Neural progenitor cell (in vitro differentiated cells): ENCODE measurements at places on chromosomes 5 and 9.

- H3K4me1 ChIP-seq: peaks cover 6% of the 10 kb centered on the region
- H3K36me3 ChIP-seq: no peaks in the 10 kb centered on the region
- H3K27me3 ChIP-seq: no peaks in the 10 kb centered on the region
- H3K27ac ChIP-seq: no peak overlapping the region
Measured at GRCh38 chr5:175690025-175690424, 32.2 kb downstream of the HRH2 start.

GRCh38 chr5:137312011-137312410, 187.1 kb downstream of the SPOCK1 start:
- no peaks in the 10 kb centered on the region for H3K27me3 ChIP-seq
- no peak overlapping the region for H3K4me3 ChIP-seq
- no peak for DNase-seq
- no peaks in the 10 kb centered on the region for H3K36me3 ChIP-seq
- H3K27ac ChIP-seq: no peak overlapping the region

DNA sequence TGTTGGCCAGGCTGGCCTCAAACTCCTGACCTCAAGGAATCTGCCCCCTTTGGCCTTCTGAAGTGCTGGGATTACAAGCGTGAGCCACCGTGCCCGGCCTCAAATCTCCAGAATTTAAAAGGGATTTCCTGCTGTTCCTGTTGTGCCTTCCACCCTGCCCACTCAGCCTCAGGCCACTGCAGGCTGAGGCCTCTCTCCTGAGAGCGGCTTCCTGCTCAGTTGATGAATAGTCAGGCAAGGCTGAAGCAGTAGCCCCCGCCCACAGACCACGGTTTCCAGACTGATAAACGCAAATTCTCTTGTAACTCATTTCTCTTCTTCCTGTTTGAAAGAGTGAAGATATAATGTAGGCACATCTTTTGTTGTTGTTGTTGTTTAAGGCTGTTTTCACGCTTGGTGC, 127.0 kb upstream of the PLCXD3 start:
- H3K4me1 ChIP-seq: no peaks in the 10 kb centered on the region
- DNase-seq: peak; percentile 11
- H3K27ac ChIP-seq: no peak overlapping the region
- H3K4me3 ChIP-seq: no peak overlapping the region
- H3K36me3 ChIP-seq: no peaks in the 10 kb centered on the region

GRCh38 chr5:73564675-73565074, 764 bp downstream of the ANKRA2 start:
- no peak overlapping the region for H3K27ac ChIP-seq
- H3K4me3 ChIP-seq: peak overlapping the region; percentile 92
- no peaks in the 10 kb centered on the region for H3K27me3 ChIP-seq
- peaks cover 18% of the 10 kb centered on the region for H3K4me1 ChIP-seq
- DNase-seq: no peak

DNA sequence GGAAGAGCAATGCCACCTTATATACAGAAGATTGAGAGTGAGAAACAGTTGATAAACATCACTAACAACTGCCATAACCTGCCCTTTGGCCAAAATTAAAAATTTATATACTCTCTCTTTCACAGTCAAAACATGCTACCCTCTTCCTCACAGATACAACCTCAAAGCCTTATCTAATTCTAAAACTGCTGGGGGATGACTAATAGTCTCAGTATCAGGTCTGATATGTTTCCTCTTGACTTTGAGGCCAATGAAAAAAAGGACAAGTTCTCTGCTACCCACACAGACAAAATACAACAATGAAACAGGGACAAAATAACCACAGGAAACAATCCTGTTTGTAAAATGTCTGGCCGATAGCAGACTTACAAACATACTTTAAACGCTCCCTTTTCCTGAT, 485.6 kb upstream of the NUDT12 start:
- DNase-seq: no peak
- peaks cover 3% of the 10 kb centered on the region for H3K4me1 ChIP-seq
- no peaks in the 10 kb centered on the region for H3K27me3 ChIP-seq
- H3K36me3 ChIP-seq: no peaks in the 10 kb centered on the region
- H3K27ac ChIP-seq: no peak overlapping the region

DNA sequence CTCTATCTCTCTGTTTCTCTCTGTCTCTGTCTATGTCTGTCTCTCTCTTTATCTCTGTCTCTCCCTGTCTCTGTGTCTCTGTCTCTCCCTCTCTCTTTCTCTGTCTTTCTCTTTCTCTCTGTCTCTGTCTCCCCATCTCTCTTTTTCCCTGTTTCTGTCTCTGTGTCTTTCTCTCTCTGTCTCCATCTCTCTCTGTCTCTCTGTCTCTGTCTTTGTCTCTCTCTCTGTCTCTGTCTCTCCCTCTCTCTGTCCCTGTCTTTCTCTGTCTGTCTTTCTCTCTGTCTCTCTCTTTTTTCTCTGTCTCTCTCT, 2.1 kb upstream of the SLC6A19 start:
- H3K27me3 ChIP-seq: no peaks in the 10 kb centered on the region
- H3K27ac ChIP-seq: no peak overlapping the region
- no peak overlapping the region for H3K4me3 ChIP-seq
- no peaks in the 10 kb centered on the region for H3K36me3 ChIP-seq

DNA sequence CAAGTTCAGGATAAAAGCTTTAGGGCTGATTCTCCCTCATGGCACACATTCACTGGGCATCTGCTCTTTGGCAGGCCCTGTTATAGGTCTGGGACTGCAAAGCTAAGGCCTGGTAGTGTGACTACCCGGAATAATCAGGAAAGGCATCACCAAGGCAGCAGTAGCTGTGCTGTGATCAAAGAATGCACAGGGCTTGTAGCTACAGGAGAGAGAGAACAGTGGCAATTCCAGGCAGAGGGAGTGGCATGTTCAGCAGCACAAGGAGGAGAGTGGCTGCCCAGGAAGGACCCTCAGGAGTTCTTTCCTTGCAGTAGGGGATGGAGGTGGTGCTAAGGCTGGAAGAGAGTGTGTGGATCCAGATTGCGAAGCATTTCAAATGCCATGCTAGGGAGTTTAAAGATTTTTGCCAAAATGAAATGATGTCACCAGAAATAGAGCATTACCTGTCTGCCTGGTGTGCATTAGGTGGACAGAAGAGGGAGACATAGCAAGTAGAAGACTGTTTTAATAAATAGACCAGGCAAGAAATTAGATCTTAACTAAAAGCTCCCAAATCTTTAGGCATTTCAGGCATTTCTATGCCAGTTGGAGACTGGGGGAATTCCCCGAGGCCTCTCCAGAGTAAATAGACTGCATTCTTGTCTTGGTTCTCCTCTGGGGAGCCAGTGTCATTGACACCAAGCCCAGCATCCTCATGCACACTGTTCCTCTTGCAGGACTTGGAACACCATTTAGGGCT, 69.1 kb downstream of the GPR21 start:
- H3K4me1 ChIP-seq: peaks cover 9% of the 10 kb centered on the region
- H3K27me3 ChIP-seq: no peaks in the 10 kb centered on the region
- no peak for DNase-seq
- no peak overlapping the region for H3K4me3 ChIP-seq

DNA sequence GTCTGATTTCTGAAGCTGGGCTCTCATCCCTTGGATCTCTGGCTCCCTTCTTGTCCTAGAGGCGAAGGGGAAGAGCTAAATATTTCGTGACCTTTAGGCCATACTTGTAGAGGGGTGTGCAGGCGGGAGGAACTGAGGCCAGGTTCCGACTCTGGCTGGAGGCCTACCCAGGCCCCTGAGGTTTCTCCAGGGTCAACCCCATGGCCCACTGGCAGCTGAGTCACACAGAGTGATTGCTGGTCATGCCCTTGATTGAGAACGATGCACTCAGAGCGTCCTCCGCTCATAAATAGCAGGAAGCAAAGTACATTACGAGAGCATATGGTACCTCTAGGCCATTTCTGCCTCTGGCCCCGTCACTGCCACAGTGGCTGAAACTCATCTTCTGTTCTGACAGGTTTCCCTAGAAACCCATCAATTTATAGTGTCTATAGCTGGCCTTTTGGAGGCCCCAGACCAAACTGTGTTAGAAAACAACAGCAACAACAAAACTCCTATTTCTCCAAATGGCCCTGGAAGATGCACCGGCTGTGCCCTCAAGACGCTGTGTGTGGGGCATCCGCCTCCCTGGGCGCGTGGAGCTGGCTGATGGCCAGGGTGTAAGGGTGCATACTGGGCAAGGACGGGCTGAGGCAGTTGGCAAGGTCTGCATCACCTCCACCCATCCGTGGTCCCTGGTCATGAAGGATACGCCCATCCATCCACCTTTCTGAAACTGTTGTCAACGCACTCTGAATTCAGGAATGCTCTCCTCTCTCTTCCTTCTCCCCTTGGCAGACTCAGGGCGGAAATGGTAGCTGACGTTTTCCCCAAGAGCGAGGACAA, 32.9 kb upstream of the FCN1 start:
- H3K36me3 ChIP-seq: no peaks in the 10 kb centered on the region
- no peaks in the 10 kb centered on the region for H3K27me3 ChIP-seq
- H3K4me3 ChIP-seq: no peak overlapping the region
- no peaks in the 10 kb centered on the region for H3K4me1 ChIP-seq

DNA sequence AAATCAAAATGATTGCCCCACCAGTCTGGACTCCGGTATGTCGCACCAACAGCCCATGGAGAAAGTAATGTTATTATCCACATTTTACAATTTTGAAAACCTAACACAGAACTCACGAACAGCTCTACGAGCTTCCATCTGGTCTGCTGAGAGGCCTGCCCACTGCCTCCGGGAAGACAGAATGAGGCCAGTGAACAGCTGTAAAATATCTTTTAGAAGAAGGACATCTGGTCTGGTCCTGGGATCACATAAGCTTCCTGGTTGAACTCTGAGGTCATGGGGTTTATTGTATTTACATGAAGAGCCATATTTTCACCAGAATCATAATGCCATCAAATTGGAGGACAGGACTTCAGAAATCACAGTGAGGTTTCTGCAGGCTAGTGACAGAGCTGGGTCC, 89.0 kb downstream of the FRMD3 start:
- no peaks in the 10 kb centered on the region for H3K36me3 ChIP-seq
- no peak for DNase-seq
- no peak overlapping the region for H3K27ac ChIP-seq
- H3K4me1 ChIP-seq: no peaks in the 10 kb centered on the region
- H3K4me3 ChIP-seq: no peak overlapping the region
- H3K27me3 ChIP-seq: no peaks in the 10 kb centered on the region

- peaks cover 25% of the 10 kb centered on the region for H3K4me1 ChIP-seq
- DNase-seq: no peak
- H3K27me3 ChIP-seq: no peaks in the 10 kb centered on the region
- no peak overlapping the region for H3K4me3 ChIP-seq
Measured at GRCh38 chr9:104911032-104911607, 16.8 kb downstream of the ABCA1 start.

GRCh38 chr9:22079873-22080341, 70.8 kb upstream of the CDKN2B start:
- DNase-seq: no peak
- no peaks in the 10 kb centered on the region for H3K36me3 ChIP-seq
- no peak overlapping the region for H3K27ac ChIP-seq
- H3K4me1 ChIP-seq: no peaks in the 10 kb centered on the region
- no peak overlapping the region for H3K4me3 ChIP-seq

GRCh38 chr5:77960863-77961396, 184.8 kb upstream of the TBCA start:
- peak; percentile 27 for DNase-seq
- H3K27me3 ChIP-seq: peaks cover 100% of the 10 kb centered on the region
- H3K4me3 ChIP-seq: no peak overlapping the region
- no peak overlapping the region for H3K27ac ChIP-seq

DNA sequence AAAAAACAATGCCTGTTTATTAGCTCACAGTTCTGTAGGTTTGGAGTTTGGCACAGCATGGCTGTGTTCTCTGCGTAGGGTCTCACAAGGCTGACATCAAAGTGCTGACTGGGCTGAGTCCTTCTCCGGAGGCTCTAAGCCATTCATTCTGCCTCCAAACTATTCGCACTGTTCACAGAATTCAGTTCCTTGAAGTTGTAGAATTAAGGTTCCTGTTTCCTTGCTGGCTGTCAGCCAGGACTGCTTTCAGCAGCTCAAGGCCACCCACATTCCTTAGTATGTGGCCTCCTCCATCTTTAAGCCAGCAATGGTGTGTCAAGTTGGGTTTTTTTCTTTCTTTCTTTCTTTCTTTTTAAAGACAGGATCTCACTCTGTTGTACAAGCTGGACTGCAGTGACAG, 161.9 kb downstream of the CDH6 start:
- no peak overlapping the region for H3K27ac ChIP-seq
- no peaks in the 10 kb centered on the region for H3K27me3 ChIP-seq
- H3K4me3 ChIP-seq: no peak overlapping the region
- H3K36me3 ChIP-seq: no peaks in the 10 kb centered on the region

DNA sequence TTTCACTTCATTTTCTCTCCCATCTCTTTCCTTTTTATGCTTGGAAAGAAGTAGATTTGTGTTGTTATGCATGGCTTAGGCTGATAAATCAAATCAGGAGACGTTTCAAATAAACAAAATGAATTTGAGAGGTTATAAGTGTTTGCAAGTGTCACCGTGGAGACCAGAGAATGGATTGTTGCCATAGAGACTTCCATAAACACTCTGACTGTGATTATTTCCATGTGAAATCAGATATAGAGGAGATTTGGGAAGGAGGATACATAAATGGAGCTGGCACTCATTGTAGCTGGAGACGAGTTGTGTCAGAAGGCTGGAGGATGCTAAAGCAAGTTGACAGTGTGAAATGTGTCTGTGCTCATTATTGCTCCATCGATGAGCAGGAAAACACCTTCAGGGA, 84.2 kb upstream of the PCSK1 start:
- H3K4me3 ChIP-seq: no peak overlapping the region
- no peak for DNase-seq
- H3K4me1 ChIP-seq: no peaks in the 10 kb centered on the region
- H3K36me3 ChIP-seq: no peaks in the 10 kb centered on the region
- no peak overlapping the region for H3K27ac ChIP-seq

DNA sequence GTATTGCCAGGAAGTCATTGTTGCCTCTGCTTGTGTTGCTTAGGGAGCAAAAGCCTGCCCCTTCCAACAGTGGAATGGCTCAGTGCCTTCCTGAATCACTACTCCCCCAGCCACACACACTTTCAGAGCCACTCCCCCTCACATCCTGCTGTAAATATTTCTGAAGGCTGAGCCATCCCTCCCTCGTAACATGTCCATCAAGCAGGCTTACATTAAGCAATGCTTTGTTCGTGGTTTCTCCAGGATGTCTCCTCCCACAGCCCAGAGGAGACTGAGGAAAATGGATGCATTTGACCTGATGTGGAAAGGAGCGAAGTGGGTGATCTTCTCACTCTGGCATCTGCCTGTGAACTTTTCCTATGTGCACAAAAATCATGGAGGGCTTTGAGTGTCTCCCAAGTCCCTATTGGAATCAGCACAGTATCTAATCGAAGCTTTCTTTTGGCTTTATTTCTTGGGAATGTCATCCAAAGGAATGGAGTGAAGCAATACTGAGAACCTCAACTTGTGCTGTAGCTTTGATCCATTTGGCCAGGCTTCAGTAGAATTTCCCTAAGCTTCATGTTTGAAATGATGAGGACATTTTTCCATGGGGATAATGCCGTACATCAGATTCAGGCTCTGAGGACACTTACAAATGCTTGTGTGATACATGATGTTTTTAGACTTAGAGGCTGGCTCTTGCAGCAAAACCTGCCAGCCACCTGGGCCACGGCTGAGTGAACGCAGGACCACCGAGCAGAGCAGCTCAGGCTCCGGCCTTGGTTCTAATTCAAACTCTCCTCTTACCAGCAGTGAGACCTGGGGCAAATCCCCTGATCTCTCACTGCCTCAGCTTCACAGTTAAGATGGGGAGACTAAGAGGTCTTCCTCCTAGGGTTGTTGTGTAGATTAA, 389.1 kb downstream of the ENC1 start:
- H3K4me1 ChIP-seq: peaks cover under 1% of the 10 kb centered on the region
- no peak for DNase-seq
- no peaks in the 10 kb centered on the region for H3K36me3 ChIP-seq
- no peaks in the 10 kb centered on the region for H3K27me3 ChIP-seq
- H3K4me3 ChIP-seq: no peak overlapping the region

GRCh38 chr9:109101810-109102209, 17.9 kb downstream of the TMEM245 start:
- DNase-seq: no peak
- no peaks in the 10 kb centered on the region for H3K27me3 ChIP-seq
- peaks cover 15% of the 10 kb centered on the region for H3K4me1 ChIP-seq
- no peak overlapping the region for H3K4me3 ChIP-seq
